Transverse colon (tissue), 4 donors: ENCODE measurements at places on chromosomes 7 and 10. TPM values are rescaled to one million over a fixed set of nuclear protein-coding genes. Genes with fewer than 3 reads are reported as not detected.

- no peak for DNase-seq
Measured at GRCh38 chr7:32941181-32941580, 16.1 kb upstream of the FKBP9 start.

The ALOX5 gene
- total RNA-seq = 13.5 TPM

DNA sequence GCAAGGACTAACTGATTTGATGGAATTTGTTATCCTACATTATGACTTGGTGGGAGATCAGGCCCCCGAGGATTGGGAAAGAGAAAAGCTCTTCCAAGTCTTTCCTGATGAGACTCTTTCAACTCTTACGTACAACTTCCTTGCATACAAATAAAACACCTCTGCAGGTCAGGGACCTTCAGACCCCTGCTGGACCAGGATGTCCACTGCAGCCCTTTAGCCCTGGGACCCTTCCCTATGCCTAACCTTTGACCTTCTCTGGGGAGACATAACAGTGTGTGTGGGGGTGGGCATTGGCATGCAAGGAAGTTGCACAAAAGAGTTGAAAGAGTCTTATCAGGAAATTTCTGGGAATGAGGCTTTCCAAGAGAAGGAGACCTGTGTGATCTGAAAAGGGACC is 859.4 kb downstream of the TYW1 start:
- no peak for DNase-seq

GRCh38 chr10:123742751-123743440 is 76.7 kb downstream of the GPR26 start:
- no peak for DNase-seq

DNA sequence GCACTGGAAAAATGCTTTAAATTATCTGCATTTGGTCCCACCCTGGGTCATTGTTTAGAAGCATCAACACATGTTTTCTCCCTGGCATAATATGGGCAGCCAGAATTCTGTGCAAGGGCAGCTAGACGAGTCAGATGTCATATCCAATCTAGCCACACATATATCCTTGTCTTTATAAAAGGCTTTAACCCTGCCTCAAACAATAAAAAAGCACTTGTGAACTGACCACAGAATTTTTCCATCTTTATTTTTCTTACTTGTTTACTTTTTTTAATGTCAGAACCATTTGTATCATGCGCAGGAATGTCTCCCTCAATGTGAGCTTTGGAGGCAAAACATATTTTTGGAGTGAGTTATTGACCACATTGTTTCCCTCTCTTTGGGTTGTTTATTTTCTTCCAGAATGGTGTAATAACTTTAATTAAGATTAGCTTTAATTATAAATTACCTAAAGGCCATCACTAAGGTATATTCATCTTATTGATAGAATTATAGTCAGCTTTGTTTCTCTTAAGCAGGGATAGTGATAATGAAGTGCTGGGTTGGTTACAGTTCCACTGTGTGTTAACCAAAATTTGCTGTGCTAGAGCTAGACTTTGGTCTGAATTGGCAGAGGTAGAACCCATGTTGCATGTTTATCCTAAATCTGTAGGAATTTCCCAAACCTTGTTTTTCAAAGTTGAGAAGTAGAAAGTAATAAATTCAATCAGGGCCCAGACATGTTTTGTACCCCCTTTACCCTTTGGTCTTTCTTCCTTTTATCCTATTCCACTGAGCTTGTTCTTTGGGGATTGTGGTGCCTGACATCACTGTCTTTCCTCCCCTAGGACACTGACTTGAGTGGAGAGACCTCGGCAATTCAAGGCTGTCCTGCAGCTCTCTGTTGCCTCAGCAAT is 1078.4 kb downstream of the KCNMA1 start:
- DNase-seq = no peak

The SGMS1 gene
- total RNA-seq = 41.9 TPM

The CCL24 gene
- total RNA-seq = not detected

DNA sequence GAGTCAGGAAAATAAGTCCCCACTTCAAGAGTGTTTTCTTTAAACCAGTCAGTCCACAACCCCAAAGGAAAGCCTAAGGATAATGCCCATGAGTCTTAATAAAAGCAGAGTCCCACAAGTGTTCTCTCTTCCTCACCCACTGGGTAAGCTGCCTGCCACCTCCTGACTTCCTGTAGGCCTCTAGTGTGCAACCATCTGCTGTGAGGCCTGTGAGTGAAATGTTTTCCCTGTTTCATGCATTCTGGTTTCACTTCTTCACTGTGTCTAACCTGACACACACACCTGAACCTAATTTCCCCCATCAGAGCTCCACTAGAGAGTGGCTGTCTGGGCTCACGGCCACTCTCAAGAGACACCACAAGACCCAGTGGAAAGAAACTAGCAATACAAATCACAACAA is 38.9 kb upstream of the GDF10 start:
- peak; percentile 9 for DNase-seq

The C10orf95 gene
- total RNA-seq = 0.82 TPM

DNA sequence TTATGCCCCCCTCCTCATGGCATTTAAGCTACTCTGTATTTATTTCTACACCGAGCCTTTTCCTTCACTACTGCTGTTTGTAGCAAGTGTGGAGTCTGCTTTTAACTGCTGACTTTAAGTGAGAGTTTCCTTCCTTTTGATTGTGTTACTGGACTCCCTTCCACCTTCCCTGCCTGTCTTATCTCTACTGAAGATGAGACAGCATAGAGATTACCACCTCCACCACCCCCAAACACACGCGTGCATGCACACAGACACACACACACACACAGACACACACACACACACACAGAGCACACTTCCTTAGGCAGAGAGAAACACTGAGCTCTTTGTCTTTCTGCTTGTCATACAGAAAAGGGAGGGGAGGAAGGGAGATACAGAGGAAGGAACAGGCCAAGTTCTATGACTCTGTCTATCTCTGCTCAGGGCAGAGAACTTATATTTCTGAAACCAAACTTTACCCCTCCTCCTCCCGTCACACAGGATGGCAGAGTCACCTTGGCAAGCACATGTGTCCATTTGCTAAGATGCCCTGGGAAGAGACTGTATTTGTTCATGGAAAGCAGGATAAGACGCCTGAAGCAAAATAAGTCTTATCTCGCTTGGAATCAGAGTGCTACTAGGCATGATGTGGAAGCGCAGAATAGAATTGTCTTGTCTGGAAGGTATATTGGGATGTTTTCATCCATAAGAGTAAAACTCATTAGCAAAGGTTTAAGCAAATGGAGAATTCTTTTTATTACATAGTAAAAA is 81.8 kb upstream of the CAV2 start:
- no peak for DNase-seq

DNA sequence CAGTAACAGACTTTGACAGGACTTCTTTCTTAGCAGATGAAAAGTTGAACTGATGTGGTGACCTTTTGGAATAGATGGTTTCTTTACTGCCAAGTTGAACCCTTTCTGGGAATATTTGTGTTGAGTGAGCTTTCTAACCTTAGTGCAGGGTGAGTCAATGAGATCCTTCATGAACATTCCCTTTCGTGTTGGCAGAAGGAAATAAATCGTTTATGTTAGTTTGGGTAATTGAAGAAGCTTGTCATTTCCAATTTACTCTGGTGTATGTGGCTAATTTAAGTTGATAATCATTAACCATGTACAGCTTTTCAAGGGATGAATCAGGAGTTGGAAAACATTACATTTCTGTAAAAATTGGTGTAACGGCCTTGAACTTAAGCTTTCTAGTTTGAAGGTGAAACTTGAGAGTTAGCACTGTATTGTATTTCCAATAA is 43.4 kb downstream of the PTTG1IP2 start:
- no peak for DNase-seq

The ITPRIP gene
- total RNA-seq = 1.8 TPM

- DNase-seq = no peak
Measured at GRCh38 chr7:123712619-123713018, 36.2 kb downstream of the WASL start.

DNA sequence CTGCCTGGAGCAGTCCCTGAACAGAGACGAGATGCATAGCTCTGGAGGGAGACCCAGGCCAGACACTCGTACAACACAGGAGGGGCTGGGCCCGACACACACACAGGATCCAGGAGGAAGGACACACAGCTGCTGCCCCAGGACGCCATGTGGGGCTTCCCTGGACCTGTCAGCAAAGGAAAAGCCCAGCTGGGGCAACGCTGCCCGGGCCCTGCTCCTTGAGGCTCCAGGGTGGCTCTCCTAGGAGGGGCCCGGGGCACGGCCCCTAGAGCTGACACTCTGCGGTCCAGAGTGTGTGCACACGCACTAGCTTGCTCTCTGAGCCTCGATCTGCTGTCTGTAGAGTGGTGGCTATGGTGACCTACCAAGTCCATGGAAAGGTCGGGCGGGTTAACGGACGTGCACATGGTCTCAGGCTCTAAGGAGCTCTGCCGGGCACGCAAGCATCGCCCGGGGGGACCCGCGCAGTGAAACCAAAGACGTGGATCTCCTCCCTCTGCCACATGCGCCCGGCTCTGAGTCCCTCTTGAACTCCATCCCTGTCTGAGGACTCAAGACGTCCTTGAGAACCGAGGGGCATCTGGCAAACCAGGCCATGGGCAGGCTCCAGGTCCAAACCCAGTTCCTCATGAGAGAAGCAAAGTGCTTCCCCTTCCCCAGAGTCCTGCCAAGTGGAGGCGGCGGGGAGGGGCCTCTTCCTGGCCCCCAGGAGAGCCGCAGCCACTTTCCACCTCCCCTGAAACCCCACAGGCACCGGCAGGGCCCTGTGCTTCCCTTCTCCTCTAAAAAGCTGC is 279.0 kb downstream of the ELFN1 start:
- no peak for DNase-seq

The TFR2 gene
- total RNA-seq = 0.68 TPM

The ZNF862 gene
- total RNA-seq = 13.2 TPM

The LRRD1 gene
- not detected for total RNA-seq

The BLNK gene
- total RNA-seq = 17.5 TPM

DNA sequence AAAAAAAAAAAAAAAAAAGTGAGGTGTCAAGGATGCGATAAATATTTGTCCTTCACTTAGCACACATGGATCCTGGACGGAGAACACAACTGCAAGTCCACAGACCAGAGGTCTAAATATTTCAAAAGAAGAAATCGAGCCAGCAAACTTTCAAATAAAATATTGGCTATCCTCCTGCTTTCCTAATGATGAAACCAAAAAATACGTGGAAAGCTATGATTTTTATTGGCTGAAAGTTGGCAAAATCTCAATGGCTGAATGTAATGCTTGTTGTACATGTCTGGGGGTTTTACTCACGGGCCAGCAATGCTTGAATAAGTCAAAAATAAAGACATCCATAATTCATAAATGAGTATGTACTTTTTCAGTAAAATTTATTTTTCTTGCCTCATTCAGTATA is 19.0 kb upstream of the MGMT start:
- no peak for DNase-seq

DNA sequence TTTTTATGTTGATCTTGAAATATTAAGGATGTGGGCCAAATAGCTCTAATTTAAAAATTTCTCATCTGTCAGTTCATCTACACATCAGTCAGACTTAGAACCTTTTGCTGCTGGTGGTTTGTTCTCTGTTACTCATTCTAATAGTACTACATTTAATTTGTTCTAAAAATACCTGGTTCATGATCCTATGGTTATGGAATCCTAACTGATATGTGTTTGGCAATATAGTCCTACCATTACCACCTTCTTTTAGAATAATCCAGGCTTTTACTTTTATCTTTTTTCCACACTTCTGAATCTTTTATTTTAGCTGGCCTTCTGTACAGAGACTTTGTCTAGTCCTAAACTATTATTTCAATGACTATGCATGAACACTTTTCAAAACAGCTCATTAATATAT is 116.9 kb downstream of the SVOPL start:
- no peak for DNase-seq

The IFIT2 gene
- 7.0 TPM for total RNA-seq

The GNGT1 gene
- total RNA-seq = not detected

GRCh38 chr10:3886641-3887251 is 101.7 kb upstream of the KLF6 start:
- DNase-seq = no peak

DNA sequence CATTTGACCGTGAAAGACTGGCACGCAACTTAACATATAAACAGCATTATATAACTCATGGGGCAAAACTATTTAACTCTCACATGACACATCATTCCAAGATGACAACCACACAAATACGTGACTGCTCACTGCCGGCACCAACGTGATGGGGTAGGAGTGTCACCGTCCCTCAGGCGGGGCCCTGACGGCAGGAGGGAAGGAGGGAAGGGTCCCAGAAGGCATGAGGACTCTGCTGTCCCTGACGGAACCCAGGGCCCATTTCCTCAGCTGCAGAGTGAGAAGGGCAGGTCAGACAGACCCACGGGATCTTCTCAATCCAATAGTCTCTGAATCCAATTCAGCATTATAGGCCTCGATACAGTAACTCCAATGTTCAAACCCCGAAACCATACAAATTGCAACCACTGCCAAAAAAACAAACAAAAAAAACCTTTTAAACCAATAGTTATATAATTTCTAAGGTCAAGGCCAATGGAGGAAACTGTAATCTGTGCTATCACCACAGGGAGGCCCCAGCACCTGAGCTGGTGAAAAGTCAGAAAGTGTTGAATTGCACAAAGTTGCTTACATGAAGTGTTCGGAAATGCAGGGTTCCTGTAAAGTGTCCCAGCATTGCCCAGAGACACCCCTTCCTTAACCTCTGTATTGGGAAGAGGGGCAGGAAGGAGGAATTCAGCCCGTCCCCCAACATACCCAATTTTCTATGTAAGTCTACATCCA is 137.4 kb downstream of the TNS3 start:
- DNase-seq = peak; percentile 38

The SYCE1 gene
- not detected for total RNA-seq

GRCh38 chr7:44175730-44176129 is 13.5 kb downstream of the GCK start:
- DNase-seq = no peak

DNA sequence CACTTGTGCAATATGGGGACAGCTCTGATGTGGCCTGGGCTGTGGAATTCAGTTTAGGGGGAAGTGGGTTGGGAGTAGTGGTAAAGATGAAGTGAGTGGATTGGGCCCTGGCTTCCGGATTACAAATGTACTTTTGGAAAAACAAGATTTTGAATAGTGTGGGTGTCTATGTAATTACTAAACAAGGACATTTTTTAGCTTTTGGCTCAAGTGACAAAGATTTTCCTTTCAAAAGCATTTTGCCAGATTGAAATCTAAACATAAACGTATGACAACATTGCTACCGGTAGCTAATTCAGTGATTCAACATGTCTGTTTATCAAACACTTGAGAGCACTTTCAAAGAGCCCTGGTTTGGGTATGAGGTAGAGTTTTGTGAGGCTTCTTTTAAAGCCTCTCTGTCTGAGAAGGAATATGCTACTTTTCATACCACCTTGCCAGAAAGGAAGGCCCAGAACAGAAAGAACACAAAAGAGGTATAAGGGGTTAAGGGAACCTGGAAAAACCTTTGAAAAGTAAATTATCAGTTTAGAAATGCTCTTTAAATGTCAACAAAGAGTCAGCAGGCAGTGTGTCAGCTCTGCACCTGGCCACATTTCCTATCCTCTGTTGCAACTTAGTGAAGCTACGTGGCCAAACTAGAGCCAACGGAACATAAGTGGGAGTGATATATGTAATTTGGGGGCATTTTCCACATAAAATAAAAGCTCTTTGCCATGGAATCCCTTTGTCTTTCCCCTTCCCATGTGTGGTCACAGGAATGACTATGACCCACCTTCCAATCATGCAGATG is 516.1 kb downstream of the NRG3 start:
- DNase-seq = no peak

GRCh38 chr10:89973326-89973725 is 271.9 kb downstream of the KIF20B start:
- DNase-seq = no peak
